Panc1 (cell line): ENCODE measurements at places on chromosomes 5 and 9. TPM values are rescaled to one million over a fixed set of nuclear protein-coding genes. Genes with fewer than 3 reads are reported as not detected.

The CA9 gene
- total RNA-seq = 0.31 TPM

The EQTN gene
- not detected for total RNA-seq

The ST8SIA4 gene
- 0.41 TPM for total RNA-seq

The C5orf58 gene
- total RNA-seq = 0.15 TPM

The INIP gene
- 20.0 TPM for total RNA-seq

The ADAMTSL2 gene
- 0.10 TPM for total RNA-seq

The INSL4 gene
- not detected for total RNA-seq

The COL15A1 gene
- total RNA-seq = 0.10 TPM

The TOR2A gene
- total RNA-seq = 8.2 TPM

The ACTL7A gene
- total RNA-seq = not detected

The PTGES gene
- total RNA-seq = 1.1 TPM

The ANKRD34B gene
- total RNA-seq = 0.10 TPM

The TOR4A gene
- 37.1 TPM for total RNA-seq

The RNF20 gene
- total RNA-seq = 37.5 TPM

The SPINK7 gene
- not detected for total RNA-seq
